Stimulated activated CD8-positive, alpha-beta memory T cell treated with anti-CD3 and anti-CD28 coated beads, Interleukin-4, amount 100 ng/mL, for 1 hour (primary cell): ENCODE measurements at places on chromosomes 13 and 19.

DNA sequence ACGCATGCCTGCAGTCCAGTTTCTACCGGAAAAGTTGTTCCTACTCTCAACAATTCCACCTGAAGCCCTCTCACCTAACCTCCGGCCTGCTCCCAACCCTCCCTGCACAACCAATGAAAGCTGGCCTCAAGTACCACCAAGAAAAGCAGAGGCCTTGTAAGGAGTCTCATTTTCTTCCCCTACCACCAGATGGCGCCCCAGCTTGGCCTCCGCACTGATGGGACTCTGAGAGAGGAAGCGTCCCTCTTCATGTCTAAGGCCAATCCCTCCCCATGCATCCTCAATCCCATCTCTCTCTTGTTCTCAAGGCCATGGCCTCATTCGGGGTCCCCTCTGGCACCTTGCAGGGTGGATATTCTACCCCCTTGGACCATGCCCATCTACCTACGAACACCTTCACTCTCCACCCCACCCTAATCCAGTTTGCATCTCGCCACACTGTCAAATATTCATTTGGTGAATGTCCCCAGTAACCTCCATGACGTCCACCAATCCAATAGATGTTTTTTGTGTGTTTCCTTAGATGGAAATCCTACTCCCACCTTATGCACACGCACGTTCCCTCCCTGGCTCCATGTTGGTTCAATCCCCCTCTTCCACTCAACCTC is 412.8 kb downstream of the ZNF536 start:
- DNase-seq = no peak

- no peak for DNase-seq
Measured at GRCh38 chr13:67200183-67200582, 30.0 kb downstream of the PCDH9 start.

- no peak for DNase-seq
Measured at GRCh38 chr19:45177817-45178261, at the start of gene TRAPPC6A. TRAPPC6A (minus strand) TSS chr19:45178237; CDS start chr19:45178218, 19 bp downstream.

DNA sequence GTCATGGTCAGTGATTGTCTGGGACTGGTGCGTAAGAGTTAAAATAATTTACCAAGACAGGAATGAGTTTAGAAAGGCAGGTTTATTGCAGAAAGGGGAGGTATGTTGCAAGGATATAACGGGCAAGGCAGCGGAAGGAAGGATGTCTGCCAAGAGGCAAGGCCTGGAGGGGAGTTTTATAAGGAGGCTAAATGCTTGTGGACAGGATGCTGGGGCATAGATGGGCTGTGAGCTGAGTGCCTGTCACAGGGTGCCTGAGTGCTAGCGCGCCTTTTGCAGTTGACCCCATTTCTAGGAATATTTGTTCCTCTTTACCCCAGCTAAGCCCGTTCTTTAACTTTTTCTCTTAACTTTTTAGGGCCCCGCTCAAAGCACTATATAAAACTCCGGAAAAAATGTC is 58.7 kb downstream of the TEX26 start:
- no peak for DNase-seq

DNA sequence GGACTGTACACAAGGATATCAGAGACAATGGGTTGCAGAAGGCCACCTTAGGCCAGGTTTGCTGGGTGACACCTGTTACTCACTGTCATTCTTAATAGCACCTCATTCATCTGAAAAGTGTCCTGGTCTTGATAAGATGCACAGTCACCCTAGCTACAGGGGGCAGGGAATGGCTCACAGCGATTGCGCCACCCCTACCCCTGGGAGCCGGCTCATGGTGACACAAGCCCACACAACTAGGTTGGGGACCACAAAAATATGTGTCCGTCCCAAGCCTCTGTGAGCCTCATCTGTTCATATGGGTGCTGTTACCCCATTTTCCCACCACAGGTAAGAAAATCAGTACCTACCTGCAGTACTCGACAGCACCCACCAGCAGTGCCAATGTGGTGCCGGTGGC is 23.4 kb downstream of the MED26 start:
- DNase-seq = no peak
